NCI-H2029 (cell line): ENCODE measurements at places on chromosomes 12 and 14.

GRCh38 chr14:74018174-74018585 lies 908 bp downstream of the ENTPD5 start:
- DNase-seq: no peak

GRCh38 chr14:90695997-90696660 lies 120.1 kb downstream of the TTC7B start:
- DNase-seq: no peak

- DNase-seq: no peak
These were observed 15.0 kb downstream of the ZFYVE21 start for GRCh38 chr14:103730490-103731035.

- DNase-seq: no peak
These were observed 55.1 kb downstream of the SFSWAP start for GRCh38 chr12:131765961-131766360.

GRCh38 chr12:60920841-60921495 lies 1325.1 kb downstream of the SLC16A7 start:
- DNase-seq: no peak

DNA sequence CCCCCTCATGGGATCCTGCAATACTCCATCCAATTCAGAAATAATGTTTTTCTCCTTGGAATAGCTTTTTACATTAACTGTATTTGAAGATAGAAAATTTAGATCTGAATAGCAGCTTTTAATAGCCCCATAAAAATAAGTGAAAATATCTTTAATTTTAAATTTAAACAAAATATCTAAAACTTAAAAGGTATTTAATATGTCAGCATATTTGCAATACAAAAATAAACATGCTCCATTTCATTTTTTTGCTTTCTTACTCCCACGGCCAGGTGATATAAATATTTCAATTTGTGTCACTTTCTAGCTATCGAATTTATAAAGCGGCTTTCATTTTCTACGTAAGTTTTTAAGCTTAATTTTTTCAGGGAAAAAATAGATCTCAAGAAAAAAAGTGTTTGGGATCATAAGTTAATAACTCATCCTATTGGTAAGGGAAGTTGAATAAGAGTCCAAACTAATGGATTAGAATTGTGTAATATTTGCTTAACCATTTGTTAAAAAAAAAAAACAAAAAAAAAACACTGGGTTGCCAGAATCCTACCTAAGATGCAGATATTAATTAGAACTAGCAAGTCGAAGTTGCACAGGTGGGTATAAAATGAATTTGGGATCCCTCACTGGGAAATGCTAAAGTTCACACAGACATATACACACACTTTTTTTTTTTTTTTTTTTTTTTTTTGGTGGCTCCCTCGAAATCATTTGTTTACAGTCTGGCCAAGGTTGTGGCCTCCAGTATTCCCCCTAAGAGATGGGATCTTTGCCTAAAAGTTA lies 47.6 kb downstream of the PPP2R5C start:
- DNase-seq: no peak

- DNase-seq: no peak
These were observed 12.1 kb upstream of the GALNT16 start for GRCh38 chr14:69247676-69248440.

- no peak for DNase-seq
These were observed 19.8 kb downstream of the VRTN start for GRCh38 chr14:74368026-74368425.

GRCh38 chr12:116284396-116284795 lies 6.9 kb upstream of the MED13L start:
- DNase-seq: no peak

DNA sequence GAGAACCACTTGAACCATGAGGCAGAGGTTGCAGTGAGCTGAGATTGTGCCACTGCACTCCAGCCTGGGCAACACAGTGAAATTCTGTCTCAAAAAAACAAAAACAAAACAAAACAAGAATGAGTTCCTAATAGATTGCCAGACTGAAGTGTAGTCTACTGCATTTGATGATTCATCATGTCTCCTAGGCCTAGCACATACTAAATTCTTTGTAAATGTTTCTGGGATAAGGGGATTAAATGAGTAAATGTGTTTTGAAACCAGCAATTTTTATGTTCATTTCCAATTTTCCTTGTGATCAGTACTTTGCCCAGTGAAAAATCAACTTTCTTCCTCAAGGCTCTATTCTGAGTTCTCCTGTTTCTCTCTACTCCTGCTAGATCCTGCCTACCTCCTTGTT lies 2.9 kb upstream of the DYRK2 start:
- DNase-seq: no peak

- DNase-seq: peak; percentile 70
These were observed 23.6 kb downstream of the RASSF3 start for GRCh38 chr12:64633940-64634337.

DNA sequence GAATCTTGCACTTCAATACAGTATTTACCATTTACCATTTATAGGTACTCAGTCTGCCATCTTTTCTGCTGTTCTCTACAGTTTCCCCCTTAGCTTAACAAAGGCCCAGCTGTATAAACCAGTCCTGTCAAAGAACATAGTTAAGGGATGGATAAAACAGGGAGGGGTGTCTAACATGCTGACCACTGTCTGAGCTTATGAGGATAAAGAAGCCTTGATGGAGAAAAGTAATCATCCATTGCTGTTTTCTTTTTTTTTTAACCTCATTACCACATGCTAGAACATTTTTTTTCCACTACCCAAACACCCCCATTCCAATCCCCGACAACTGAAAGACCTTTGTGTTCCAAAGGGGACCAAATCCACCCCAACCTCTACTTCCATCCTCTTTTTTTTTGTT lies 39.9 kb downstream of the SOX5 start:
- no peak for DNase-seq

- no peak for DNase-seq
These were observed 75.1 kb downstream of the SLC24A4 start for GRCh38 chr14:92397953-92398564.

DNA sequence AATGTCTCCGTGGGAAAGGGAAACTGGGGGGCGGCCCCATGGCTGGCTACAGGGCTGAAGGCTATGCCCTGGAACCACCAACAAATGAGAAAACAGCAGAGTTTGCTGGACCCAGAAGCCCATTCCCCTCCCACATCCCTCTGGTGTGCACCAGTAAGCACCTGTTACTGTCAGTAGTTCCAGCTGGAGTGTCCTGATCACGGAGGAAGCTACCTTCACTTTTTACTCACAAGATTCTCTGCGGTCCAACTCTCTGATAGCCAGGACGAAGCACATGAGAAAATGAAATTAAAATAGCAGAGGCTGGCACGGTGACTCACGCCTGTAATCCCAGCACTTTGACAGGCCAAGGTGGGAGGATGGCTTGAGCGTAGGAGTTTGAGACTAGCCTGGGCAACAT lies 22.7 kb upstream of the MEG3 start:
- DNase-seq: no peak

DNA sequence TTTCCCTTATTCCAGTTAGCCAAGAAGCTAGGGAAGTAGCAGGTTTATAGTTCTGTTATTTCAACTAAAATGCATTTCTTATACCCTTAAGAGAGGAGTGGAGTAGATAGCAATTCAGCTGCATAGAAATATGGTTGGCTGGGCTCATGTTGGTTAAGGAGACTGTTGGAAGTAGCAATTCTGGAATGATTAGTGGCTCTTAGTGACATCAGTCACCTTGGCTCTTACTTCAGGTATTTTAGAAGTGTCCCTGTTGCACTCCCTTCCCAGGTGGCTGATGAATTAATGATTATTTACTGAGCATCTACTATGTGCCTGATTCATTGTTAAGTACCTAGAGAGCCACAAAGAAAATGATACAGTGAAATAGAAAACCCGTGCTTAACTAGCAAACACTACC lies 128.1 kb downstream of the MGST1 start:
- peak; percentile 4 for DNase-seq

DNA sequence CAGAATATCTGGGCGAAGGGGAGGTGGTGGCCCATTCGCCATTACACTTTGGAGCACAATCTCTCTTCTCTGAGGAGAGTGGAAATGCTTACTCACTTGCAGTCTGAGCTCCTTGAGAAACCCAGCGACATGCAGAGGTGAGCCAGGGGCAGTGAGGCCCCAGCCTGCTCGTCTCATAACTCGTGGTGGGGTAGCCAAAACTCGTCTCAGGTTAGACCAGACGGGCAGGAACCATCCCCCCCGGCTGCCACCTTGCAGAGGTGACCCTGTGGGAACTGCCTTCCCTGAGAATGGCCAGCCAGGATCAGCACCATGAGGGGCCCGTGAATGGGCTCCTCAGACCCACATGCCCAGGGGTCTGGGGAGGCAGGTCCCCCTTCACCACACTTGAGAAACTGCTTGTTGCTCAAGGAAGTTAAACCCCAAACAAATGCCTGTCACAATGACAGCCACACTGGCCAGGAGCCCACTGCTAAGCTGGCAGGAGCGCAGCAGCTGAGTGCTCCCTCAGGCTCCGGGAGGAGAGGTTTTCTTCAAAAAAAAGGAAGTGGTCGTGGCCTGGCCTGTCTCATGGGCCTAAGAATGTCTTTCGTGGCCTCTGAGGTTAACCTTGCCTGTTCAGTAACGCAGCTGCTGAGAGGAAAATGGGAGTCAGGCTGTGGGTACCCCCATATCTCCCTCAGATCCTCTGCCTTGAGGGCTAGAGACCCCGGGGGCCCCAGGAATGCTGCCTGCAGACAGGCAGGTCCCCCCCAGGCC lies 9.2 kb upstream of the ALDH2 start:
- no peak for DNase-seq

DNA sequence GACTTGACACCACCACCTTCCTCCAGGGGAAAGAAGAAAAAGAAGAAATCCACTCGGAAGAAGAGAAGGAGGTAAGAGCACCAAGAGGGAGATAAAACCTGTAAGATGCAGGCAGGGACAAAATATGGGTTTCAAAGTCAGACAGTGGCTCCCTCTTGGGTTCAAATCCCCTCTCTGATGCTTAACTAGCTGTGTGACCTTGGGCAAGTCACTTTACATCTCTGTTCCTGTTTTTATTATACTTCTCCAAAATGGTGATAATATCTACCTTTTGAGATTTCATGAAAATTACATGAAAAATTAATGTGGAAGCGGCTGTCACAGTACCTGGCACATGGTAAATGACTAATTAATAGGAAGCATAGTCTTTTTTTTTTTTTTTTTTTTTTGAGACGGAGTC lies 64.4 kb upstream of the HSPB8 start:
- no peak for DNase-seq

DNA sequence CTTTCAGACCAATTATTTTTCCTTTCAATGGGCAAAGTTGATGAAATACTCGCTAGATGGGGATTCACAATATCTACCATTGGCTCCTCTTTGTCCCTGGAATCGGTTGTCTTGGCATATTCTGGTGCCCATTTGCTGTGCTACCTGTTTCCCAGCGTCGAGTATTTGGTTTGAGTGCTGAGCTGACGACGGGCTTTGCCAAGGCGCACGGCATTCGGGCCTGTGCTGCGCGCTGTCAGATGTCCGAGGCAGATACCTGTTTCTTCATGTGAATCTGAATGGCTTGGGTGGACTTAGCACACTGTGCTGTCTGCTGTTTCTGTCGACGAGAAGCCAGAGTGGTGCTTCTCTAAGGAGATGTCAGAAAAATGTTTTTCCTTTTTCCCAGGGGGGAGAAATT lies 80.9 kb downstream of the TESC start:
- no peak for DNase-seq

- DNase-seq: no peak
These were observed 11.3 kb downstream of the BDKRB1 start for GRCh38 chr14:96267336-96267735.

DNA sequence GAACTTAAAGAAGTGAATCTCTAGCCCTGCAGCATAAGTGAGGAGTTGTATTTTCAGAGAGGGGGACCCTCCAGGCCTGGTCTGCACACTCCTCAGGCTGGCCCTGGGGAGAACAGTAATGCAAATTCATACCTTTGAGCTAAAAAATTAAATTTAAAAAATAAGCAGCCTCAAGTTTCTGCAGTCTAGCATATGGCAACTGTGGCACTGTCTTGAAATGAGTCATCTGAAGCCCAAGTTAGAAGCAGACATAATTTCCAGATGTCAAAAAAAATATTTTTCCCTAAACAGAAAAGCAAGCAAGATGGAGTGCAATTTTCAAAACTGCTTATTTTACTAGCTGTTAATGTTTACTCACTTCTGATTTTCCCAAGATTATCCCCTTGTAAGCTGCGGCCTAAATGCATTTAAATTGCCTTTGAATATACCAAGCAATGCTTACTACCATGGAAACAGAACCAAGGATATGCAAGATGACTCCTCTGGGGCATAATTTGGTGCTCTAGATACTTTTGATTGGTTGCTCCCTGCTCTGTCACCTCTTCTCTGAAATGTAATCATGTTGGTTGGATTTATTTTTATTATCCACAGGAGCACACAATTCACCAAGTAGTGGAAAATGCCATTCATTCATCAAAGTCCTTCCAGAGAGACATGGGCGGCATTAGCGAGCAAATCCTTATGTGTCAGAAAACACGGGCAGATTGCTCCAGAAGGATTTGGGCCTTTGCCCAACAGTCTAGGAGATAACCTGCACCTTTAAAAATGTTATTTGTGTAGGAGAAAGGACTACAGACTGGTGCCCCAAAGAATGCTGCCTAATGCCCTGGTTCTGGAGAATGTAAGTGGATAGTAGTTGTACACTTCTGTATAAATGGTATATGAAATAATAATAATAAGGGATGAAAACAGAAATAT lies 25.0 kb upstream of the DHRS7 start:
- no peak for DNase-seq

GRCh38 chr12:48765753-48766162 lies 23.1 kb downstream of the ADCY6 start:
- DNase-seq: no peak

- DNase-seq: no peak
These were observed 1.4 kb upstream of the RNF10 start for GRCh38 chr12:120532701-120533238.

- DNase-seq: no peak
These were observed 83.8 kb upstream of the DUSP6 start for GRCh38 chr12:89436062-89436461.

- DNase-seq: no peak
These were observed 391.0 kb downstream of the ZFP36L1 start for GRCh38 chr14:68401855-68402254.

- DNase-seq: no peak
These were observed 8.7 kb upstream of the GALNT6 start for GRCh38 chr12:51399891-51400290.

GRCh38 chr14:95359994-95360826 lies 40.5 kb upstream of the CLMN start:
- DNase-seq: no peak

DNA sequence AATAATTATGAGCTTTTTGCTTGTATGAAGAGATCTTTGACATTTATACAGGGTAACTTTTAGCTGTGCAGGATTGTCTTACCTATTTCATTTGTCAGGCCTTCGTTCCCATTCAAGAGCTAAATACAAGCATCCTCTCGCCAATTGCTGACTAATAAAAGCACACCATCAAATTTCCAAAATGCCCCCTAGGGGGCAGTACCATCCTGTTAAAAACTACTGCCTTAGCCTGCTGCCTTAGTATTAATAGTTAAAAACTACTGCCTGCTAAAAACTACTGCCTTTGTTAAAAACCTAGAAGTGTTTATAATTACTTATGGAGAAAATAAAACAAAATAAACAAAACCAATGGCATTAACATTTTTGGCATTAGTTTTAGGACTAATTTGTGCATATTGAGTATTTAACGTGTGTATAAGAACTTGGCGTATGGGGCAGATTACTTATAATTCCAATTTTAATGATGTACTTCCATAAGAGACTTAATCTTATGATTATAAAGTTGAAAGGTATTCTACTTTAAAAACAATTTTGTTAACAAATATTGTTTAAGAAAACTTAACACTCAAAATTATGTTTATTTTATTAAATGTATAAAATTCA lies 3.0 kb upstream of the IFI27L2 start:
- DNase-seq: no peak

- no peak for DNase-seq
These were observed 149.4 kb downstream of the ADGRD1 start for GRCh38 chr12:131102991-131103668.
